Vagina (tissue), 2 donors: ENCODE measurements at places on chromosomes 4 and X. TPM values are rescaled to one million over a fixed set of nuclear protein-coding genes. Genes with fewer than 3 reads are reported as not detected.

GRCh38 chr4:155735496-155735895 lies 23.3 kb upstream of the GUCY1B1 start:
- no peak for DNase-seq

GRCh38 chr4:140257461-140258305 lies 103.7 kb upstream of the MAML3 start:
- DNase-seq = no peak

- DNase-seq = no peak
Observed at GRCh38 chr4:6622744-6623143, 17.7 kb upstream of the MRFAP1 start.

BBS12 gene
- 2.2 TPM for total RNA-seq

DNA sequence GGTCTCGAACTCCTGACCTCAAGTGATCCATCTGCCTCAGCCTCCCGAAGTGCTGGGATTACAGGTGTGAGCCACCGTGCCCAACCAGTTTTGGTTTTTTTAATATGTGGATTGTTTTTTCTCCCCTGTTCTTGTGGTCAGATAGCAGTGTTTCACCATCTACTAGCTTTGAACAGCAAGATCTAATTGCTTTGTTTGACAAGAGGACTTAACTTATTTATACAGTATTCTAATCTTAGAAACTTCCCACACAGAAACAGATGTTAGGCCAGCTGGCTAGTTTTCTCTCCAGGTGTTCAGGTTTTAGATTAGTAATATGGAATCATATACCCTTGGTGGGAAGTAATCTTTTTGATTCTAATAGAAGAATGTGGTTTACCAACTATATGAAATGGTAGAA lies 12.9 kb downstream of the ING2 start:
- DNase-seq = no peak
